ENCODE measurements at places on chromosomes 16 and 17.
A peak's percentile ranks its signal among the peaks of the same experiment; 100 is the strongest.

DNA sequence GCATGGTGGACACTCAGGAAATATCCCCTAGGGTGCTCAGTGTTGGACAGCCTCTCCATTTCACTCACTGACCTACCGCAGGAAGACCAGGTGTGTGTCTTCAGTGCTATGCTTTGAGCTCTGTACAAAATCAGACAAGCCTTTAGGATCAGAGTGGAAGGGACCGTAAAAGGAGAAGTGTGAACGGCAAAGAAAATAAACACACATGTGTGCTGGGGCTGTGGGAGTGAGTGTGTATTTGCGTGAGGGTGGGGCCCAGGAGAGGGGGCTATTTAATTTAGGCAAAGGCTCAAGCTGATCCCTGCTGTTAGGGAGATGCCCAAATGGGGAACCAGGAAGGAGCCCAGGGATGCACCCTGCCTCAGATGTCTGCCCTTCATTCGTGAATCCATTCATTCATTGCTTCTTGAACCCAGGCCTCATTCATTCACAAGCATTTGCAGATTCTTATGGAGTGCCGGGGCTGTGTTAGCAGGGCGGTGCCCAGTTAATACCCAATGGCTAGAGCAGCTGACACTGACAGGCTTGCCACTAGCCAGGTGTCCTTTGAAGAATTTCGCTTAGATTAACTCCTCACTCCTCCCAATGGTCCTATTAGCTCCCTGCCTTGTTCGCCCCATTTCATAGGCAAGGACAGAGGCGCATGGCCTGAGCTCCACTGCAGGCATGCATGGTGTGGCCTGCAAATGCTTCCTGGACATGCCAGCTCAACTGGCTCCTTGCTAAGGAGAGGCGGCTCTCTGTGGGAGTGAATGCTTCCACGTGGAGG is 296.7 kb upstream of the FOXF1 start:
- no peak for DNase-seq

DNA sequence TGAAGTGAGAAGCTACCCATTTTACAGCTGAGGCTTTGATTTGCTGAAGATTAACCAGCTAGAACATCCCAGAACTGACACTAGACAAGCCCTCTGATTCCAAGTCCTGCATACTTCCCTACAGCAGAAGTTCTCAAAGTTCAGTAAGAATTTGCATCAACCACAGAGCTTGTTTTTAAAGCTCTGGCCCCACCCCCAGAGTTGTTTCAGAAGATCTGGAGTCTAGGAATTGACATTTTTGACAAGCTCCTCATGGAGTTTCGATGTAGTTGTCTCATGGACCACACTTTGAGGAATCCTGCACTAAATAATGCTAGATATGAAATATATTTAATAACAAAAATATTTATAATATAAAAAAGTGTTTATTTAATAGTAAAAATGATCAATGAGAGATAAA is 120.3 kb upstream of the ADAMTS18 start:
- DNase-seq: no peak

- DNase-seq: peak; percentile 51
These were observed 30.8 kb downstream of the HLF start for GRCh38 chr17:55295411-55296170.

DNA sequence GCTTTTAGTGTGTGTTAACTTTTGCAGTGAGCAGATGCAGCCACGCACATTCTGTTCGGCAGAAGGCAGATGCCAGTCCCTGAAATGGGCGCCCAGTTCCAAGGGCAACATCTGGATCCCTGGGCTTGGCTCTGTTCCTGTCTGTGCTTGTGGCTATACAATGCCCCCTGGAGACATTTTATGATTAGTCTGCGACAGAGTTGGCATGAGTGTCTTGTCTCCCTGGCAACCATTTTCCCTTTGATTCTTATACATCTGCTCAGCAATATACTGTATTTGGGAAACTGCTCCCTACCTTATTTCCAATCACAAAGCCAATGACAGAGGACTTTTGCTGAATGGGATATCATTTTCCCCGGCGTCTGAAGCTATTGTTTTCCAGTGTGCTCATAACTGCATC is 1629.5 kb upstream of the GOT2 start:
- no peak for DNase-seq

DNA sequence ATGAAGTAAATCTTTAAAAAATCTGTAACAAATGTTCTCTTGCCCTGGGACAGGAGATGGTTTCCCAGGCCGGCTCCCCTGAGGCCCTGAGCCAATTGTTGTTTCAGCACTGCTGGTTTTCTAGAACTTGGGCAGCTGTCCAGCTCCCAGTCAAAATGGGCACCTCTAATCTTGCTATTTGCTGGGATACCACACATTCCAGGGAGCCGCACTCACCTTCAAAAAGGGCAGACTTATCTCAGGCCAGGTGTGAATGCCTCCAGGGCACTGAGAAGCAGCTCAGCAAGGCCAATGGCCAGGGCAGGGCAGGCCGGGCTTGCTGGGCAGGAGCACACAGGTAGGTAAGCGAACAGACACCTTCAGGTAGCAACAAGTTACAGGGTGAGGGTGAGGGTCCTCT is 24.4 kb downstream of the TRIM16 start:
- no peak for DNase-seq

DNA sequence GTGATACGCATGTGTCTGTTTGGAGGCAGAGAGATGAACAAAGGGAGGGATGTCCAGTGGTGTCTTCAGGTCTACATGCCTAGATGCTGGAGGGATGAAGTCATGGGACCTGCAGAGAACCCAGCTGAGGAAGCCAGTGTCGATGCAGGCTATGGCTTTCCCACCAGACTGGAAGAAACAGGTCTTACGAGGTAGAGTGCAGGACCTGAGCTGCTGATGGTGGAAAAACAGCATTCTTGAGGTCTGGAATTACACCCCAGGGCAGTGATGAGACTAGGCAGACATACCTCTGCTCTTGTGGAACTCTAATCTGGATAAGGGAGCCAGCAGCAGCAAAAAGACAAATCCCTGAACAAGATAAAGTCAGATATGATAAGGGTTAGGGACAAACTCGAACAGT is 37.4 kb downstream of the ARSG start:
- no peak for DNase-seq

GRCh38 chr17:4262703-4263102 is 1.1 kb downstream of the ANKFY1 start:
- no peak for DNase-seq

GRCh38 chr16:84806256-84806889 is 13.4 kb upstream of the CRISPLD2 start:
- DNase-seq: no peak

Measured in NCI-H774 (cell line).